ENCODE measurements at places on chromosomes 1 and 21.
A peak's percentile ranks its signal among the peaks of the same experiment; 100 is the strongest.

GRCh38 chr1:246492611-246493245 is 14.4 kb downstream of the SMYD3 start:
- peak; percentile 58 for DNase-seq

DNA sequence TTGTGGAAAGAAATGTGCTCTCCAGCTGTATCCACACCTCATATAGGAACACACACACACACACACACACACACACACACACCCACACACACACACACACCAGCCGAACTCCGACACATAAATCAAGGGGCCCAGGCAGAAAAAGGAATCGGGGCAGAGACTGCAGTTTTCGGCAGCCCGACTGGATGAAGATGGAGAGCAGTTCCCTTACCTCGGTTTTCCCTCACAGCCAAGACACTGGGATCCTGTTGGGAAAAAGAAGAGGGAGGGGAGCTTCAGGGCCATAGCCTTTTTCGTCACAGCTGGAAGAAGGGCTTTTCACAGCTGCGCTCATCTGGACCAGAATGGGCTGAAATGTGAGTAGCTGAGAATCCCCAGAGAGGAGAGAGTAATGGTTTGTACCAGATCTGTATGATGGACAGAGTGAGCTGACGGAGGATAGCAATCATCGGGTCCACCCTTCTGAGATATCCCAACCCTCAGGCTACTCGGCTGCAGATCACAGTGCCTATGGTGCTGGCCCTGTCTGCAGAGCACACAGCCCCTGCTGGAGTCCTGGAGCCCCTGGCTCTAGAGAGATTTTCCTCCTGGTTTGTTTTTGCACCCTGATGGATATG is 37.7 kb downstream of the PIK3C2B start:
- DNase-seq: no peak

- no peak for DNase-seq
Observed at GRCh38 chr21:32590130-32590529, 4.8 kb upstream of the TCP10L start.

GRCh38 chr1:94820936-94821335 is 779 bp downstream of the SLC44A3 start:
- DNase-seq: no peak

All from NCI-H774 (cell line).